ENCODE measurements at places on chromosomes 13 and 19.

GRCh38 chr13:27595055-27595811 is 25.1 kb downstream of the LNX2 start:
- no peak for DNase-seq

DNA sequence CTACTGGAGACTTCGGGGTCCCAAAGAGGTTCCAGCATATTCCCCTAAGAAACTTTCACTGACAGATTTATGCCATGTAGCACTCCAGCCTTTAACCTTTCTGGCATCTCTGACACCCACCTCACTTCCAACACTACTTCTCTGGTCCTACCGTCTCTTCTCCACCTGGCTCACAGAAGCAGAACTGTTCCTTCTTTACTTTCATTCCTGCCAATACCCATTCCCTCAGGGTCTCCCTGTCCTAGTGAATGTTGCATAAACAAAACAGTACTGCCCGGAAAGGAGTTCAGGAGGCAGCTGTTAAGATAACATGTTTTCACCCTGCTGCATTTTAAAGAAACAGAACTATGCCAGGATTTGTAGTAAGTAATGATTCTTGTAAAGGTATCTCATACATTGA is 136.0 kb upstream of the MIR17HG start:
- DNase-seq = no peak

GRCh38 chr13:86052141-86052540 is 252.9 kb upstream of the SLITRK6 start:
- no peak for DNase-seq

DNA sequence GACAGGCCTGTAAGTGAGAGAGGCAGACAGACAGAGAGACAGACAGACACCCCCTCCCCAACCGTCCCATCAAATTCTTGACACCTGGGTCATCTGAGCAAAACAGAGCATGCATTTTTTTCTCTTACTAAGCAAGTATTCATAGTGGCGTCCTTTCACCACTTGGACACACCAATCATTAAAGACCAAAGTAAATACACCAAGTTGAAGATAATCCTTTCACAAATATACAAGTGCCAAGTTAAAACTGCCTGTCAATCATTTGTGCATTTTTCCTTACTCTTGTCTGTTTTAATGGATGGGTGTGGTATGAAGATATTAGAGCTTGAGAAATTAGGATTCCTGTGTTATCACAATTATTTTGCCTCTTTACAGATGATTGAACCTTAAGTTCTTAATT is 337.3 kb downstream of the ATP8A2 start:
- no peak for DNase-seq

GRCh38 chr19:14328406-14328805 is 52.8 kb upstream of the ADGRE5 start:
- DNase-seq = no peak

- DNase-seq = no peak
Measured at GRCh38 chr13:23381866-23382265, 51.6 kb downstream of the SACS start.

- no peak for DNase-seq
Measured at GRCh38 chr13:29830000-29830399, 20.4 kb downstream of the UBL3 start.

GRCh38 chr19:30116984-30117555 is 175.0 kb downstream of the URI1 start:
- no peak for DNase-seq
